ENCODE measurements at places on chromosomes 13 and 19. TPM values are rescaled to one million over a fixed set of nuclear protein-coding genes. Genes with fewer than 3 reads are reported as not detected.

The MVB12A gene
- 30.7 TPM for polyA plus RNA-seq

The CYP2S1 gene
- 0.11 TPM for polyA plus RNA-seq

The SPTBN4 gene
- polyA plus RNA-seq: 5.4 TPM

The CATSPERD gene
- polyA plus RNA-seq: not detected

The SHISA2 gene
- polyA plus RNA-seq: 0.11 TPM

The FFAR2 gene
- polyA plus RNA-seq: 0.15 TPM

The FAM124A gene
- polyA plus RNA-seq: 4.1 TPM

The LYL1 gene
- polyA plus RNA-seq: 8.4 TPM

The SOX1 gene
- polyA plus RNA-seq: not detected

The MEX3D gene
- 1.9 TPM for polyA plus RNA-seq

The GPR4 gene
- 5.1 TPM for polyA plus RNA-seq

The GPR183 gene
- polyA plus RNA-seq: 2.7 TPM

The KLK4 gene
- polyA plus RNA-seq: not detected

The ZNF579 gene
- 10.9 TPM for polyA plus RNA-seq

The ACER1 gene
- not detected for polyA plus RNA-seq

The C2CD4C gene
- polyA plus RNA-seq: 1.3 TPM

The PRX gene
- polyA plus RNA-seq: 4.3 TPM

The LHB gene
- polyA plus RNA-seq: not detected

The CEACAM3 gene
- not detected for polyA plus RNA-seq

The POLR2I gene
- 93.1 TPM for polyA plus RNA-seq

The FPR3 gene
- polyA plus RNA-seq: 0.38 TPM

The TGDS gene
- polyA plus RNA-seq: 4.3 TPM

The SIGLEC11 gene
- 0.22 TPM for polyA plus RNA-seq

The CYP2A7 gene
- not detected for polyA plus RNA-seq

The ADAMTS10 gene
- 6.9 TPM for polyA plus RNA-seq

The CEACAM18 gene
- polyA plus RNA-seq: not detected

The SHANK1 gene
- 0.23 TPM for polyA plus RNA-seq

The FGF21 gene
- not detected for polyA plus RNA-seq

The SPIB gene
- polyA plus RNA-seq: not detected

The CCDC97 gene
- 16.0 TPM for polyA plus RNA-seq

The RSPH6A gene
- polyA plus RNA-seq: not detected

The POU2F2 gene
- 0.69 TPM for polyA plus RNA-seq

The ZNF91 gene
- 23.8 TPM for polyA plus RNA-seq

The ZNF415 gene
- polyA plus RNA-seq: 17.6 TPM

The ZNF560 gene
- 0.03 TPM for polyA plus RNA-seq

The ATF5 gene
- 16.0 TPM for polyA plus RNA-seq

The DCLK1 gene
- 3.4 TPM for polyA plus RNA-seq

The WDR87 gene
- polyA plus RNA-seq: not detected

The ZNF112 gene
- polyA plus RNA-seq: 2.2 TPM

The ZNF726 gene
- 0.11 TPM for polyA plus RNA-seq

The ZNF491 gene
- 2.5 TPM for polyA plus RNA-seq

The SLC25A41 gene
- 1.4 TPM for polyA plus RNA-seq

The ZNF497 gene
- 0.08 TPM for polyA plus RNA-seq
